ENCODE measurements at places on chromosomes 2 and 18.
A peak's percentile ranks its signal among the peaks of the same experiment; 100 is the strongest.

DNA sequence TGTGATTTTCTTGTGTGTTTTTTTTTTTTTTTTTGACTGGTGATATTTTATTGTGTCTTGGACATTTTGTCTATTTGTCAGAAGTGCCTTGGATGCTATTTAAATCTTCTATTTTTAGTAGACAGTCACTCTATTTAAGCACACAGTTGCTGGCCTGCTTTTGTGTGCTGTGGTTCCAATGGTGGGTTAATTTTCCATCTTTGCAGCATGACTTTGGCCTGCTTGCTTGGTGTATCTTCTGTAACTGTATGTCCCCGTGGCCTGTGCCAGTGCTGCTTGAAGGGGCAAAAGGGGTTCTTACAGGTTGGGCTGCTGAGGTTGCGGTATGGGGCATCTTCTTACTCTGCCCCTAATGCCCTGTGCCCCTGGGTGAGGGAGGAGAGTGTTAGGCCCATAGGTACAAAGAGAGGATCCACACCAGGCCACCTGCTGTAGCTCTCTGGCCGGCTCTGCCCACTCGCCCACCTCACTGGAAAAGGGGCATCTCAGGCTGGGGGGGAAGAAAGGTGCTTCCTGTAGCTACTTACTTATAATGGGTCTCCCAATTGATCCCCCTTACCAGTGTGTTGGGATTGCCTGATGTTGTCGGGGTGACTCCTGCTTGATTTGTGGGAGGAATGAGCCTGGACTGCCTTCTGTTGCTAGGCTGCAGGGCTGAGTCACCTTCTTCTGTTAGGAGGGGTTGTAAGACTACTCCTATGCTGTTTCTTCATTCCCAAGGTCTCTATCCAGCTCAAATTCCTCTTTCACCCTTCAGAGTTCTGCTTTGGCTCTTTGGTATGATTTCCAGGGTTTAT, 490.0 kb upstream of the HS6ST1 start:
- peak; percentile 1 for DNase-seq

DNA sequence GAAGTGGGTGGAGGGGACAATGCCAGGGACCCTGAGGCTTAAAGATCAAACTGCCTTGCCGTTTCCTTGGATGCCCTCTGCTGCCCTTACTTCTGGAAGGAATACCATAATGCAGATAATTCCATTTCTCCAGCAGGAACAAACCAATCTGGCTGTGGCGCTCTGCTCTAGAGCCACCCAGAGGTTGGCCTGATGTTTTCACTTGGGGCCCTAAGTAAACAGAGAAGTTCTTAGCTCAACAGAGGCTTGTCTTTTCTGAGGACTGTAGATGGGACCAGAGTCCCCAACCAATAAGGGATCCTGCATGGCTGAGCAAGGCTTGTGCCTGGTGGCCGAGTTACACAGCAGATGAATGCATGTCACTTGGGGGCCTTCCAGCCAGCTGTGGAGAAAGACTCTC, 230.2 kb downstream of the ZBTB7C start:
- no peak for DNase-seq

DNA sequence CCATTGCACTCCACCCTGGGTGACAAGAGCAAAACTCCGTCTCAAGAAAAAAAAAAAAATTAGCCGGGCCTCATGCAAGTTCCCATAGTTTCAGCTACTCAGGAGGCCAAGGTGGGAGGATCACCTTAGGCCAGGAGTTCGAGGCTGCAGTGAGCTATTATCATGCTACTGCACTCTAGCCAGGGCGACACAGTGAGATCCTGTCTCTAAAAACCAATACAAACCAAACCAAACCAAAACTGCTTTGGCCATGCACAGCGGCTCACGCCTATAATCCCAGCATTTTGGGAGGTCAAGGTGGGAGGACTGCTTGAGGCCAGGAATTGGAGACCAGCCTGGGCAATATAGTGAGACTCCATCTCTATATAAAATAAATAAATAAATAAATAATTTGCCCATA, 19.1 kb downstream of the NIFK start:
- no peak for DNase-seq

DNA sequence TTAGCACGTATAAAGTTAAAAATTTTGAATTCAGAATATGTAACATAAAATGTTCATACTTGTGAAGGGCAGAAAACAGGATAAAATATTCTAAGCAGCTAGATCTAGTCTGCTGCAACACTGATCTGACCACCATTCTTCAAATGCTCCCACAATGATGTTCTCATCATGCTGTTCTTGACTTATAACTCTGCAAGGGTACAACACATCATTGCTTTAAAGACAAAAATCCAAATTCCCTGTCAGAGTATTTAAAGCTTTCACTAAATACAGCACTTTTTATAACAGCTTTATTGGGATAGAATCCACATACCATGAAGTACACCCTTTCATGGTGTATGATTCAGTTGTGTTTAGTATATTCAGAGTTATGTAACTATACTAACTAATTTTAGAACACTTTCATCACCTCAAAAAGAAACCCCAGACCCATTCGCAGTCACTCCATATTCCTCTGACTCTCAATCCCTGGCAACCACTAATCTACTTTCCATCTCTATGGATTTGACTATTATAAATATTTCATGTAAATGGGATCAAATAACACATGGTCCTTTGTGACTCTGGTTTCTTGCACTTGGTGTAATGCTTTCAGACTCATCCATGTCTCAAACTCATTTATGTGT, 56.4 kb downstream of the MAP4K3 start:
- DNase-seq: peak; percentile 34

GRCh38 chr2:23280401-23280800, 104.6 kb upstream of the KLHL29 start:
- DNase-seq: no peak

GRCh38 chr2:28378679-28379584, 13.7 kb upstream of the FOSL2 start:
- DNase-seq: no peak

GRCh38 chr2:114940785-114941458, 498.5 kb downstream of the DPP10 start:
- no peak for DNase-seq

- no peak for DNase-seq
These were observed 171.2 kb downstream of the HAUS1 start for GRCh38 chr18:46275370-46275769.

- DNase-seq: no peak
These were observed 37.9 kb downstream of the TRIB2 start for GRCh38 chr2:12754643-12755042.

DNA sequence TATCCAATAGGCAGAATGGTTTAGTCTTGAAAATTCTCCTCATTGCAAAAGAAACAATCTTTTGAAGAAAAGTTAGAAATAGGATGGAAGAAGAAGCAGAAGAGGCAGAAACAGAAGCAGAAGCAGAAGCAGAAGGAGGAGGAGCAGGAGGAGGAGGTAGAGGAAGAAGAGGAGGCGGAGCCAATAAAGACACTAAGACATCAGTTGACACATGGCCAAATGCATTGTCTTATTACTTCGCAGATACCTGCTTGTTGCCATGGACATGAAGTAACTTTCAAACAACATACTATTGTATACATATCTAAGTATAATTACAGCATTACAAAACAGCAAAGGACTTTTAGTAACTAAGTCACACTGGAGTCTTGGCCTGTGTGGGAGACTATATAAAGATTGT, 606.3 kb downstream of the METTL4 start:
- no peak for DNase-seq

GRCh38 chr2:25230198-25230947, 62.0 kb upstream of the POMC start:
- DNase-seq: no peak

DNA sequence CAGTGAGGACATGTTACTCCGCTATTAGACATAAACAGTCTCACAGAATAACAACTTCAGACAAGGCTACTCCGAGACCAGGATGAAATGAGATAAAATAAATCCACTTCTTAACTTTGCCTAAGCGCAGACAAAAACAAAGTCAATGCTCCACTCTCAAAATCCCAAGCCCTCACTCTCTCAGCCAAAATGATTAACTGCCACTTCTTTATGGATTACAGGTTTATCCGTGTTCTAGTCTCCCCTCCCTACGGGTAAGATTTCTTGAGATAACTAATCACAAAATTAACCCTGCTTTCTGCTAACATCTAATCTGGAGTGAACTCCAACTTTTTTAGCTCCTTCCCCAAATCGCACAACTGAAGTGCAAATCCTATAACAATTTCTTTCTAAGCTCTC, 1.1 kb upstream of the CRYGC start:
- no peak for DNase-seq

DNA sequence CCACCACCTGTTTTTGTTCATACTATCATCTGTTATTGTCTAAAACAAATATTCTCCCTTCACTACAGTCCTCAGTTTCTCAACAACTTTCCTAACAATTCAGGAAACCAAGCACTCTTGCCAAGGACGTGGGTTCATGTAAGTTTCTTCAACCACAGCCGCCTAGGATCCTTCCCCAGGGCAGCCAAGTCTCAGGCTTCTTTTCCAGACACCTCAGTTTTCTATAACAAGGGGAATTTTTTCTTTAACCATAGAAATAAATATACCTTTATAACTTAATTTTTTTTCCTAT, 39.4 kb upstream of the AGPS start:
- DNase-seq: no peak

Data from inflammatory macrophage treated with lipopolysaccharide for 4 hours (primary cell).